ENCODE measurements at places on chromosomes 3 and 15. TPM values are rescaled to one million over a fixed set of nuclear protein-coding genes. Genes with fewer than 3 reads are reported as not detected.
A peak's percentile ranks its signal among the peaks of the same experiment; 100 is the strongest.

Gene CADPS
- 0.99 TPM for total RNA-seq

Gene ITIH4
- total RNA-seq = 55.4 TPM

Gene AADAC
- not detected for total RNA-seq

DNA sequence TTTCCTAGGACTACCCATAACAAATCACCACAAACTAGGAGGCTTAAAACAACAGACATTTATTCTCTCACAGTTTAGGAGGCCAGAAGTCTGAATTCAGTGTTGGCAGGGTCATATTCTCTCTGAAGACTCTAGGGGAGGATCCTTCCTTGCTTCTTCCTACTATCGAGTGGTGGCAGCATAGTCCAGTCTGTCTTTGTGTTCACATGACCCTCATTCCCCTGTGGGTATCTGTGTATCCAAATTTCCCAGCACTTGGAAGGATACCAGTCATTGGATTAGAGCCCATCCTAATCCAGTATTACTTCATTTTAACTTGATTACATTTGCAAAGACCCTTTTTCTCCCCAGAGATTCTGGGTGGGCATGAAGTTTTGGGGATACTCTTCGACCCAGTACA is 63.8 kb downstream of the GMPS start:
- no peak for DNase-seq

GRCh38 chr3:154973851-154974250 is 106.3 kb upstream of the MME start:
- DNase-seq = no peak

DNA sequence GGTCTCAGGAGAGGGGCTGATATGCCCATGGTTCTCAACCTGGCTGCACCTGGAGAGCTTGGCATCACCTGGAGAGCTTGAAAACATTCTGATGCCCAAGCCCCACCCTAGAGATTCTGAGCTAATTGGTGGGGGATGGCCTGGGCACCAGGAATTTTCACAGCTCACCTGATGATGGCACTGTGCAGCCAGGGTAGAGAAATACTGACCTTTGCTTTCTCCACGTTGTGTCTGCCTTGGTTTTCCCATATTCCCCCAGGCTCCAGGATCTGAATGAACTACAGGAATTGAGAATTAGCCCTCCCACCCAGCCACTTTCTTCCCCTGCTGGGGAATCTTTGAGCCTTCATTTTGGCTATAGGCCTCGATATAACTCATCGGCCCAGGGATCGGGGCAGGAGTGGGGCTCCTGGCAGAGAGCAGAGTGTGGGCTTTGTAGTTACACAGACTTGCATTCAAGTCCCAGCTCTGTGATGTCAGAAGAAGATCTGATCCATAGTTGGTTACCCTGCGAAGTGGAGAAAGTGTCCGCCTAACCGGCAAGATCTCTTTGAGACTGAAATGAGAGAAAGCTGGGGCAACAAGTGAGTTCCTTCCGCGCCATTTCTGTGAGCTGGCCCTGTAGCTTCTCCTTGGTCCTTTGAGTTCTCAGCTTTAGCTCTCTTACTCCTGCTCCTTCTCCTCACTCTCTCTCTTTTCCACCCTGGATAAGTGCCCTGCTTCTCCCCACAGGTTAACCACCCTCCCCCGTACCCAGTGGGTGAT is 33.1 kb upstream of the UBE2Q2 start:
- DNase-seq = no peak

- no peak for DNase-seq
Measured at GRCh38 chr15:62090988-62091387, 24.2 kb downstream of the C2CD4A start.

GRCh38 chr3:13827256-13827655 is 52.6 kb downstream of the WNT7A start:
- DNase-seq = peak; percentile 15

GRCh38 chr3:110126065-110126464 is 788.7 kb upstream of the DPPA4 start:
- DNase-seq = no peak

- no peak for DNase-seq
Measured at GRCh38 chr3:103295974-103296570, 861.3 kb downstream of the ZPLD1 start.

DNA sequence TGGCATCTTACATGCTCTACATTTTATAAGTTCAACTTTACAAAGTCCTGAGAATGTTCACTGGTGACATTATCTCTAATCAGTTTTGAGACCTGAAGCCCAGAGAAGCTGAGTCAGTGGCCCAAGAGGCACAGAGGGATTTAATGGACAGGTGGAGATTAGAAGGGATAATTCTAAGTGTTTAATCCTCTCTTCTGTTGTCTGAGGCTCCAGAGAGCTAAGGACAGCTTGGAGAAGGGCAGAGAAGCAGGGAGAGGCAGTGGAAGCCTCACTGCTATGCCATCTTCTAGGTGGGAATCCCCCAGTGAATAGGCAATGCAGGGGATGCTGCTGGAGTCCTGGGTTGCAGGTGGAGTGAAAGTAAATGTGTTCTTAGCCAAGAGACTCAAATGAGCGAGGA is 369.4 kb upstream of the SLCO3A1 start:
- DNase-seq = no peak

GRCh38 chr15:47477341-47477740 is 240.0 kb upstream of the SEMA6D start:
- DNase-seq = peak; percentile 45

- no peak for DNase-seq
Measured at GRCh38 chr15:101252836-101253235, 988 bp upstream of the CHSY1 start.

GRCh38 chr3:16307832-16308531 is 43.0 kb downstream of the OXNAD1 start:
- no peak for DNase-seq

GRCh38 chr3:78046566-78046965 is 1006.7 kb downstream of the ROBO2 start:
- DNase-seq = no peak

Data from aorta (tissue), 5 donors.